Activated naive CD4-positive, alpha-beta T cell treated with anti-CD3 and anti-CD28 coated beads, Interleukin-2, amount 50 U/mL, for 16 hours (primary cell): ENCODE measurements at places on chromosomes 7 and 10.

DNA sequence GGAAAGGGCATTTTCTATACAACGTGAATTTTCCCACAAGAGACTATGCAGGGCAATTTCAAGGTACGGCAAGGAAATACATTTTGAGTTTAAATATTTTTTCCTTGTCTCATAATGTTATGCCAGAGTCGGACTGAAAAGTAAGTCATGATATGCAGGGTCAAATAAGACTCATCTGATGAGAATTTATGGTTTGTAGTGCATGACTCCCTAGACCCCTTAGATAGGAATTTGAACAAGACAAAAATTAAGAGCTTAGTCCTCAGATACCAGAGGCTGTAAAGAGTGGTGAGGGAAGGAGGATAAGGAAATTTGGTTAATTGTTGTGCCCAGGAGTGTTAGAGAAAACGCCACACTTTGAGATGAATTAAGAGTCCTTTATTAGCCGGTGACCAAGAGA, 616.6 kb downstream of the XPNPEP1 start:
- DNase-seq: no peak

- DNase-seq: no peak
Observed at GRCh38 chr7:116782177-116782711, 80.1 kb upstream of the CAPZA2 start.

GRCh38 chr10:104766341-104766740, 125.3 kb downstream of the SORCS3 start:
- no peak for DNase-seq

DNA sequence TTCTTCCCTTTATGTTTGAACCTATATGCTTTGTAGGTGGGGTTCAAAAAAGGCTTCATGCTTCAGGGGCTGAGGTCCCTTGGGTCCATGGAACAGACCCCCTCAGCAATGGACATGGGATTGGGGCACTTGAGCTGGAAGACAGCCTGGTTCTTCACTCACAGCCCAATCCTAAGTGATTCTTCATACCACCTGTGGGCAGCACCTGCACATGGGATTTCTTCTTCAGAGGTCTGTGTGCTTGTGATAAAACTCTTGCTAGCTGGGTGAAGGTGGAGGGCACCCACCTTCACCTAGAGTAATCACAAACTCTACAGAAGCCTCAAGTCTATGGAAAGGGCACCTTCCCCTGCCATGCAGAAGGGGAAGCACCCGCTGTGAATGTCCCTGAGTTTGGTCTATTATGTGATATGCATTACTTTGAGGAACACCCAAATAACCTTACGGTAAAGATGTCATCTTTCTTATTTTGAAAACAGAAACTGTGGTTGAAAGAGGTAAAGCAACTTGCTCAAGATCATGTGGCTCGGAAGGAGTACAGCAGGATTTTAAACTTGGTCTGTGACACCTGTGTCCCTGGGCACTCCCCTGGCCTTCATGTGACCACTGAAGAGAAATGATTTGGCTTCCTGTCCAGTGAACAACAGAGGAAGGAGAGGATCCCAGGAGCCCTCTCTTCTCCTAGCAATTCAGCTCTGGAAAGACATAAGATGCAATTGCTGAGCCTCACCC, 469.5 kb upstream of the ZMIZ1 start:
- DNase-seq: no peak

GRCh38 chr7:159097661-159098423, 46.8 kb downstream of the VIPR2 start:
- DNase-seq: no peak

GRCh38 chr7:138173548-138173947, 97.3 kb downstream of the AKR1D1 start:
- no peak for DNase-seq

DNA sequence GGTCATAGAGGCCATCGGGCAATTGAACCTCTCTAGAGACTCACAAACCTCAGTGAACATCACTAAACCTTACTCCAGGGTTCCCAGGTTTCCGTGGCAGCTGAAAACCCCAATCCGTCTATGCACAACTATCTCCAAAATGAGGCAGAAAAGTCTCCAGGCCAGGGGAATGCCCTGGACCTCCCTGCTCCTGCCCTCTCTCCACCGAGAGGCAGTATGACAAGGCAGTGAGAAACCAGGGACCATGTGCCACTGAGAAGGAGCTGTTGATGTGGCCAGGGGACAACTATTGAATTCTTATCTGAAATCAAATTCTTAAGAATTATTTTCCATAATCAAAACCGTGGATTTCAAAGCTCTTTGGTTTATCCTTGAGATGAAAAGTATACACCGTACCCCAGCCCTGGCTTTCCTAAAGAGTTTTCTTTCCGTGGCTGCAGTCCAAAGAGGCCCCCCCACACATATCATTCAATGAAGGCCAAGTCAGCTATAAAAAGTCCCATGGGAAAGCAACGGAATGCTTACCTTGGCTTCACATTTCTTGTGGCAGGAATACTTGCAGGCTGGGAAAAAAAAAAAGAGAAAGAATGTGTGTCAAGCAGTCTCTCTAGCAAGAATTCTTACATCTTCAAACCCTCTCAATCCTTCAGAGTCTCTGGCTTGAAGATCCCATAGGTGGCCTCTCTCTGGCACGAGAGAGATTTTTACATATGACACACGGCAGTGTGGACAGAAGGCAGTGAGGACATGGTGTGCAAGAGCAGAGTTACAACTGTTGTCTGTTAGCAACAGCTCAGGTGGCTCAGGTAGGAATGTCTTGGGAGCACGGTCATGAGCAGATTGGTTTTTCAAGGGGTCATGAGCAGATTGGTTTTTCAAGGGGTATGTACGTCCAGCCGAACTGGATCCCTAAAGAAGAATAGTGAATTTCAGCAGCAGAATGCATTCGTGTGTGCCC, 75.2 kb downstream of the TNS3 start:
- DNase-seq: no peak

GRCh38 chr10:52198540-52198939, 115.5 kb upstream of the DKK1 start:
- DNase-seq: no peak

- DNase-seq: no peak
Observed at GRCh38 chr10:26216585-26217395, at the start of gene GAD2. Gene GAD2, plus strand, starts transcription at chr10:26216774. Its CDS starts 36 bp downstream, at chr10:26216810.
